ENCODE measurements at places on chromosomes 5 and 9. TPM values are rescaled to one million over a fixed set of nuclear protein-coding genes. Genes with fewer than 3 reads are reported as not detected.

PCDHA11 gene
- 0.12 TPM for total RNA-seq

CNTNAP3B gene
- 6.8 TPM for total RNA-seq

PCDHA5 gene
- total RNA-seq = not detected

TXNDC15 gene
- 98.1 TPM for total RNA-seq

SPINK13 gene
- not detected for total RNA-seq

- no peaks in the 10 kb centered on the region for H3K4me1 ChIP-seq
- H3K27ac ChIP-seq = no peak overlapping the region
- H3K36me3 ChIP-seq = no peaks in the 10 kb centered on the region
- no peak for DNase-seq
Observed at GRCh38 chr5:145872486-145872885, 328 bp downstream of the GRXCR2 start.

- H3K27ac ChIP-seq = no peak overlapping the region
- H3K36me3 ChIP-seq = no peaks in the 10 kb centered on the region
- H3K4me3 ChIP-seq = peak overlapping the region; percentile 70
Observed at GRCh38 chr5:69167929-69168328, 979 bp downstream of the CCNB1 start.

DNA sequence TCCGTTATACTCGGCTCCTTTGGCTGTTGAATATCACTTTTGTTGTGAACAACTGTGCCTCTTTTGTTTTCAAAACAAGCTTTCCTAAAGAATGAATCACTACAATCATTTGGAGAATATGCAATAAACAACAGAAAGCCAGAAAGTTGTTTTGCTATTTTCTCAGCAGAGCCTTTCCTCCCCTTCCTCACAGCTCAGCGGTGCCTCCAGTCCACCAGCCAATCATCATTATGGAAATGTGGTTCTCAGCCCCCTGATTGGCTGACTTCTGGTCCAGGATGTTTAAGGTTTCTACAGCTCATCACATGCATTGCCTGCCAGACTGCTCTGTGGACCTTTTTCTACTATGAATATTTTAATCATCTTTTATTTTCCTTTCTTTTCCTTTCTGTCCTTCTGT lies 9.1 kb upstream of the ZNF608 start:
- no peak for DNase-seq
- H3K4me3 ChIP-seq = no peak overlapping the region
- H3K4me1 ChIP-seq = no peaks in the 10 kb centered on the region
- no peak overlapping the region for H3K27ac ChIP-seq
- no peaks in the 10 kb centered on the region for H3K36me3 ChIP-seq

- H3K27ac ChIP-seq = no peak overlapping the region
- H3K36me3 ChIP-seq = no peaks in the 10 kb centered on the region
- no peaks in the 10 kb centered on the region for H3K4me1 ChIP-seq
Observed at GRCh38 chr5:96439477-96440184, 6.6 kb upstream of the PCSK1 start.

GRCh38 chr9:96100385-96101300 lies 201.3 kb downstream of the HSD17B3 start:
- no peaks in the 10 kb centered on the region for H3K36me3 ChIP-seq
- no peaks in the 10 kb centered on the region for H3K4me1 ChIP-seq
- no peak overlapping the region for H3K4me3 ChIP-seq
- DNase-seq = no peak

DNA sequence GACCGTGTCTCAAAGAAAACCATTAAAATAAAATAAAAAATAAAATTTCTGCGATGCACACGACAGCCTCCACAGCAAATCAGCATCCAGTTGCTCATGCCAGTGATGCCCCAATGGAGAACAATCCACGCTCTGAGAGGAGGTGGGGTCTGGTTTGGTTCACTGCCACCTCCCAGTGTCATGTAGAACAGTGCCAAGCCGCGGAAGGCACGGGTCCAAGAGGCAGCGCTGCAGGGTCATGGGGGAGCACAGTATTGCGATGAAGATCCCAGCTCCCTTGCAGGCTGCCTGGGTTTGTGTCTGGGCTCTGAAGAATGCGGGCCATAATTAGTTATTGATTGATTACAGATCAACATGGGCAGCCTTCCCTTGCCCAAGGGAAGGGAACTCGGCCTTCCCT lies 6.1 kb upstream of the CACFD1 start:
- peaks cover under 1% of the 10 kb centered on the region for H3K4me1 ChIP-seq
- no peak for DNase-seq
- H3K36me3 ChIP-seq = no peaks in the 10 kb centered on the region
- no peak overlapping the region for H3K27ac ChIP-seq

DNA sequence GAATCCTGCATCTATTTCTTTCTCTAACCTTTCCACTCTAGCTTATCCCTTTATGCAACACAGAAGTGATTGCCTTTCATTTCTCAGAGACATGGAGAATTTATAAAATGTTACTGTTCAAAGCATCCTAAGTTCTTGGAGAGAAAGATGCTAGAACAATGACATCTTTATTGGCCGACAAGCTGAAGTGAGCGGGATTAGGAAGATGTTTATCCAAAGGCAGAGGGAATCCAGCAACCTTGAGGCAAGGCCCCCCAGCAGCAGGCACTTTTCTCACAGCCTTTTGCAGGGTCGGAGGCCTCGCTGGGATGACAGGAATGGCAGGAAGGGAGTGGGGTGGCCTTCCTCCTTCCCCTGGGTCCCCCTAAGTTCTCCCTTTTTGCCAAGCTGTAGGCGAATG lies 204.8 kb downstream of the GAPVD1 start:
- no peak overlapping the region for H3K4me3 ChIP-seq
- no peaks in the 10 kb centered on the region for H3K27me3 ChIP-seq
- no peaks in the 10 kb centered on the region for H3K4me1 ChIP-seq

DNA sequence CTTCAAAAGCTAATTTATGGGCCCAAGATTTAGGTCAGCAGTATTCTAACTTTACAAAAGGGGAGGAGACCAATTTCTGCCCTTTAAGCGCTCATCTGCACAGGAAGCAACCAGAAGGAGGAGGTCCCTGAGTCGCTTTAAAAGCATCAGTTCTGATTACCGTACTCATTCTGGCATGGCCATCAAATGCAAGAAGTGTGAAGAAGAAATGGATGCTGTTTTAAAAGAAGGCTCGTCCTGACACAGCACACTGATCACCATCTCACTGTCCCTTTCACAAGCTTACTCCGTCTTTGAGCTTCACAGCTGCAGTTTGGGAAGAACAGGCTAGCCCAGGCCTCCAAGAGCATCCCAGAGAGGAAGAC lies 17.5 kb downstream of the ZNF608 start:
- DNase-seq = no peak
- no peaks in the 10 kb centered on the region for H3K27me3 ChIP-seq
- H3K27ac ChIP-seq = no peak overlapping the region
- no peak overlapping the region for H3K4me3 ChIP-seq

- DNase-seq = peak; percentile 50
- no peak overlapping the region for H3K4me3 ChIP-seq
- no peaks in the 10 kb centered on the region for H3K4me1 ChIP-seq
- H3K27ac ChIP-seq = no peak overlapping the region
- no peaks in the 10 kb centered on the region for H3K36me3 ChIP-seq
Observed at GRCh38 chr5:368183-369084, 46.9 kb downstream of the AHRR start.

DNA sequence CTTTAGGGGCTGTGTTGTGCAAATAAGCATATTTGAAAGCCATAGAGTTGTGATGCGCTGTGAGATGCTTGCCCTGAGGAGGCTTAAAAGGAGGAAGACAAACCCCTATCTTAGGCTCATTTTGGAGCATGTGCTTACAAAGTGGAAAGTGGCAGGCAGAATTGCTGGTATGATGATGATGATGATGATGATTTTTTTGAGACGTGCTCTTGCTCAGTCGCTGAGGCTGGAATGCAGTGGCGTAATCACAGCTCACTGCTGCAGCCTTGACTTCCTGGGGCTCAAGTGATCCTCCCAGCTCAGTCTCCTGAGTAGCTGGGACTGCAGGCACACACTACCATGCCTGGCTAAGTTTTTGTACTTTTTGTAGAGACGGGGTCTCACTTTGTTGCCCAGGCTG lies 1.7 kb downstream of the CNOT8 start:
- H3K4me1 ChIP-seq = peaks cover 41% of the 10 kb centered on the region
- peaks cover 16% of the 10 kb centered on the region for H3K36me3 ChIP-seq
- DNase-seq = no peak
- H3K27me3 ChIP-seq = no peaks in the 10 kb centered on the region

DNA sequence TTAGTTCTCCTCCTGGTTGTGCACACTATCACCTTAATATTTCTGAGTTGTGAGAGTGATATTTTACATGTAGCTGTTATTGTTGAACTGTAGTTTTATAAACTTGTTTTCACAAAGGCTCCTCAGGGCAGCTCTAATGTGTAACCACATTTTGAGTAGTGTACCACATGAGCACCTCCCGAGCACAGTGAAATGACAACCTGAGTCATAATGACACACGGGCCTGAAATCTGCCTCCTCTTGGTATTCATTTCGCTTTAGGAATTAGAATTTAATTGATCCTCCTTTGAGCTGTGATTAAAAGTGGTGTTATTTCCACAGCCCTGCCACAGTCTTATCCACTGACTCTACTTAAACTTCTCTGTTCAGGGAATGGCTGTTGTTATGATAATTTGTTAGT lies 7.9 kb downstream of the MTRR start:
- H3K27ac ChIP-seq = no peak overlapping the region
- H3K36me3 ChIP-seq = peaks cover 59% of the 10 kb centered on the region

DNA sequence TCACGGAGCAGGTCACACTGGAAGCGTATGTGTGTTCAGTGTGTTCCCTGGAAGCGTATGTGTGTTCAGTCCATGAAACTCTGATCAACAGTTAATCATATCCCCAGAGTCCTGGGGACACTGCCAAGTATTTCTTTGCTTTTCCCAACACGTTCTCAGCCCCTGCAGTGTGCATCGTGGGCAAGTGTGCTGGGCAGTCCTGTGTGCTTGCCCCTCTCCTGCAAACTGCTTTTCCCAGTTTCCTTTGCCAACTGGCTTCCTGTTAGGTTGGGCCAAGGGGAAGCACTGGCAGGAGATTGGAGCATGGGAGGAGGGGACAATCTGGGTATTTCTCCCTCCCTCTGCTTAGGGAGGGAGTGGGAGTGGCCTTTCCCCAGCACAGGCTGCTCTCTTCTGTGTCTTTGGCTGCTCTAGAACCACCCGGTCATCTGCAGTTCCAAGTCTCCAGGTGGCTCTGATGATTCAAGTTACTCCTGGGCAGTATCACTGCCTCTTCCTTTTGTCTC lies 36.8 kb upstream of the NEK6 start:
- H3K36me3 ChIP-seq = no peaks in the 10 kb centered on the region
- H3K4me1 ChIP-seq = peaks cover 34% of the 10 kb centered on the region
- no peak for DNase-seq
- H3K27ac ChIP-seq = no peak overlapping the region
- H3K27me3 ChIP-seq = no peaks in the 10 kb centered on the region

DNA sequence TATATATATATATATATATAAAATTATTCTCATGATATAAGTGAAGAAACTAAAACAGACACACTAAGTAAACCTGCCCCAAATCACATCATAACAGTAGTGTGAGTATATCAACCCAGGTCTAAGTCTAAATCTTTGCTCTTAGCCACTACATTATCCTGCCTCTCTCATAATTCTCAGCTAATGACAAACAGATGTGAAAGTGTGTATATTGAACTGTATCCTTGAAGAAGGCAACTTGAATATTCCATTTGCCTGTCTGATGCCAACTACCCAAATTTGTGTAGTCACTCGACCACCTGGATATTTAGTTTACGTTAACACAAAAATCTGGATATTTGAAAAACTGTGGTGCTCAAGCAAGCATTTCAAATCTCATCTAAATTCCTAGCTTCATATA lies 97.4 kb downstream of the PPP2R2B start:
- no peak for DNase-seq
- H3K27ac ChIP-seq = no peak overlapping the region
- no peak overlapping the region for H3K4me3 ChIP-seq
- H3K27me3 ChIP-seq = no peaks in the 10 kb centered on the region

- H3K4me1 ChIP-seq = no peaks in the 10 kb centered on the region
- H3K27me3 ChIP-seq = no peaks in the 10 kb centered on the region
- H3K27ac ChIP-seq = no peak overlapping the region
- no peaks in the 10 kb centered on the region for H3K36me3 ChIP-seq
- no peak overlapping the region for H3K4me3 ChIP-seq
Observed at GRCh38 chr5:8831251-8831650, 714.6 kb downstream of the SEMA5A start.

DNA sequence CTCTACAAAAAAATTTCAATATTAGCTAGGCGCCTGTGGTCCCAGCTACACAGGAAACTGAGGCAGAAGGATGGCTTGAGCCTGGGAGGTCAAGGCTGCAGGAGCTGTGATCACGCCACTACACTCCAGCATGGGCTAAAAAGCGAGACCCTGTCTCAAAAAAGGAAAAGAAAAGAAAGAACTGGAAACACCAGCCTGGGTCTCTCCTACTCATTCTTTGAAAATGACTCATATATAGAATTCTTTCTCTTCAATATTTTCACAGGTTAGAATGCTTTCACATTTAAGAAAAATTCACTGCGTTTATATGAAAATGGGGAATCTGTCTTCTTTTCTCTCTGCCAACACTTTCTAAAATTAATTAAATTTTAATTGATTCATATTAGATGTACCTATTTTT lies 115.6 kb downstream of the TRPM6 start:
- no peak overlapping the region for H3K4me3 ChIP-seq
- no peak for DNase-seq
- H3K36me3 ChIP-seq = no peaks in the 10 kb centered on the region
- H3K27me3 ChIP-seq = no peaks in the 10 kb centered on the region
- H3K4me1 ChIP-seq = peaks cover under 1% of the 10 kb centered on the region
- no peak overlapping the region for H3K27ac ChIP-seq

DNA sequence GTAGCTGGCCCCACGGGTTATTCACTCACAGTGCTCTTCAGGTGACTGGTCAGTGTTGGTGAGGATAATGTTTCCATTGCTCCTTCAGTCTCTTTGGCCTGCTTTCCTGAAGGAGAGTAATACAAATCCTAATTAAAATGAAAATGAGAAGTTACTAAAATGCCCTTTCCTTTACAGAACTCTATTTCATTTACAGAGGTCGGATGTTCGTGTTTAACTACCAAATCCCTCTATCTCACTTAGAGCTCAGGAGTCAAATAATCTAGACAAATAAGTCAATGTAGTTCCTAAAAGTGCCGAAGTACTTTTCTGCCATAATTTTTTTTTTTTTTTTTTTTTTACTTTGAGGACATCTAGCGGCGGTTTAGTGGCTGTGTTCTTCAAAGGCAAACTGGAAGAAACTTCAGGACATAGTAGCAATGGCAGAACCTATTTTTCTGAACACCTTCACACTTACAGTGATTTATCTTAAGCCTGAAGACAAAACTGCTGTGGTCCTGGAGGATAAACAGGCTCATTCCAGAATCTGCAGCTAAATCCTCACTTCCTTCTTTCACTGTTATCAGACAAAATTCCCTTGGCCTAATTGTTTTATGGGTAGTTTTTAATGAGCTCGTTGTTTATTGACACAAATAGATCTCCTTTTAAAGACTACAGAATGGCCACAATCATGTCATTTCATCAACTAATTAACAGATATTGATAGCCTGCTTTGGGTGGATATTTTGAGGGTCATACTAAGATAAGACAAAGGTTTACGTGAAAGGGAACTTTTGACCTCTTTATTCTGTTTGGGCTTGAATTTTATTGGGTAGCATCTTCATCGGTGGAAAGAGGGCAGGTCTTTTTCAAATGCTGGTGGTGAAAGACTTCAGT lies 207.6 kb upstream of the DMRTA1 start:
- no peaks in the 10 kb centered on the region for H3K27me3 ChIP-seq
- no peak overlapping the region for H3K27ac ChIP-seq
- H3K4me1 ChIP-seq = no peaks in the 10 kb centered on the region
- H3K36me3 ChIP-seq = no peaks in the 10 kb centered on the region

GRCh38 chr9:90665072-90665471 lies 22.4 kb upstream of the DIRAS2 start:
- H3K36me3 ChIP-seq = no peaks in the 10 kb centered on the region
- no peaks in the 10 kb centered on the region for H3K27me3 ChIP-seq
- no peak for DNase-seq
- H3K27ac ChIP-seq = no peak overlapping the region

Measured in right atrium auricular region (tissue), 2 donors.